CD4-positive, alpha-beta memory T cell (primary cell): ENCODE measurements at places on chromosomes 7 and 10.

DNA sequence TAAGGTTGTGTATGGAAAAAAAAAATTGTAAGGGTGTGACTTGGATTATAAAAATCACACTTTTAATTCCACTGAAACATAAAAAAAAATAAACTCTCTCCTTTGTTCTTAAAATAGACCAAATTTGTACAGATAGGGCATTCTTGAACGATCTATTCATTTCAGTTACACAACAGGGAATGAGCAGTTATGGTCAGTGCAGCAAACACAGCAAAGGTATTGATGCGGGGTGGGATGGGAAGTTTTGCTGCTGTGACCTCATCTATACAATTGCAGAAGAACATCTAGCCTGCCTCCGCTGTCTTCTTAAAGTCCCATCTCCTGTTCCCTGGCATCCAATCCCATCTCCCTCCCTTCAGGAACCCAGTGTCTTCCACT, 580.2 kb downstream of the SUGCT start:
- no peak for DNase-seq

DNA sequence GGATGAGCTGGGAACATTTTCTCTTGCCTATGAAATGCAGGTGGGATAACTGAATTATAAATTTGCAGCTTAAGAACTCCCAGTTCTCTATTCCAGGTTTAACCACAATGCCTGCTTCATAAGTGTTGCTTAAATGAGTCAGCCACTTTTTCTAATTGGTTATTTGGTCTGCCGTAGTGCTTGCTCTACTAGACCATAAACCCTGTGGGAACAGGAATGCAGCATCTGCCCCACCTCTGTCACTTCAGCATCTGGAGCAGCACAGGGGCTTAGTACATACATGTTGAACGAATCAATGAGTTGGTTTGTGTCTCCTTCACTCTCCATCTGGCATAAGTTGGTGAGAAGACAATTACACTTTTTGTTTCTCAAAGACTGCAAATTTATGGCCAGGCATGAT, 95.2 kb upstream of the PTER start:
- DNase-seq = no peak

DNA sequence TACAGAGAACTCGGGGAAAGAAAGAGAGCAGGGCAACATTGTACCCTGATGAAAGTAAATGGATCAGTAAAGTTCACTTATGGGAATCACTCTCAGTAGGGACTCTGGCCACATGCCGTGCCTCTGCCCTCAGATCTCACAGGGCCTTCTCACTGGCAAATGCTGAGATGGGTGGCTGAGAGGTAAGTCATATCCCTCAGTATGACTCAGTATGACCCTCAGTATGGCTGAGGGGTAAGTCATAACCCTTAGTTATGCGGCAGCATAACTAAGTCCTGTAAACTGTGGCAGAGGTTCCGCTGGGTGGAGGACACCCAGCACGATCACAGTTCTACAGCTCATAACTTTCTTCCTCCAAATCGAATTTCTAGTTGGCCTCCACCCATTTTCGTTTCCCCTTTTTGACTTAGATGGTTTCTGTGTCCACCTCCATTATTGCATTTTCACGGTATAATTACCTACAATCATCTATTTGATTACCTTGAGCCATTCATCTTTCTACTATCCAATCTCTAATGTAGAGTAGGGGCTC, 26.5 kb upstream of the WNT16 start:
- DNase-seq = no peak

DNA sequence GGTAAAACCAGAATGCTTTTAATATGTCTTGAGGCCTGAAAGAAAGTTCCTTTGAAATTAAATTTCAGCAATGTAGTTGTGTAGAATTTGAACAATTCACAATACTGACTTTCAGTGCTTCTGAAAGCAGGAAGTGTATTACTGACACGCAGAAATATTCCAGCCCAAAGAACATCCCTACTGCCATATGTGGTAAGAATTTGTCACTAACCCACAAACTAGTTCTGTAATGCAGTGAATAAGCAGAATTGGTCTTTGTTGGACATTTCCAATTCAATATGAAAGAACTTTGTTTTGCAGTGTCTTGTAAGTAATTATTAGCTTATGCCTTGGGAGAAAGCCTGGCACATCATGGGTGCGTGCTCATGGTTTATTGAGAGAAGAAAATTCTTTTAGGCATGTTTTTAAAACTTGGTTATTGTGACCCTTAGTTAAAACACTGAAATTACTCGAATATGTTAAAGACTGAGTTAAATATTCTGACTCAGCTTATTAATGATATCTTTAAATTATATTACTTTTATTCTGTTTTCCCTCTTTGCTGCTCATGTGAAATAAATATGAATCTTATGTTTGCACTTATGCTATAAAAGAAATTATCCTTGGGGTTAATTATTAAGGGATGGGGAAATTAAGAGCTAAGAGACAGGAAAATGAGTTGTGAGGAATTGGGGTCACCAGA, 33.4 kb downstream of the PTPN12 start:
- no peak for DNase-seq

- DNase-seq = no peak
Observed at GRCh38 chr10:84846658-84847316, 518.4 kb downstream of the CCSER2 start.

DNA sequence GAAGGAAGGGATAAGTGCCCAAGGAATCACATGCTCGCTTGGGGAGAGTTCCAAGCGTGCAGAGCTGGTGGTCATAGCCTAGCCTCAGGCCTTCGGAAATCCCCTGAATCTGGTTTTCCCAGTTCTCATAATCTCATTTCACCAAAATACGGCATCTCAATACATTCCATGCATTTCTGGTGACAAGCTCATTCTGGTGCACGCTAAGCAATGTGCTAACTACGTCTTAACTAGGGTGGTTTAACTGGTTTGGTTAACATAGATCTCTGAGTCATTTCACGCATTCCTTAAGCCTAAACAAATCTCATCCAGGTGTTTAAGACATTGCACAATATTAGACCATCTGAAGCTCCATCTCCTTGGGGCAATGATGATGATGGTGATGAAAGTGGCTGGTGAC, 72.9 kb upstream of the STEAP1B start:
- no peak for DNase-seq

DNA sequence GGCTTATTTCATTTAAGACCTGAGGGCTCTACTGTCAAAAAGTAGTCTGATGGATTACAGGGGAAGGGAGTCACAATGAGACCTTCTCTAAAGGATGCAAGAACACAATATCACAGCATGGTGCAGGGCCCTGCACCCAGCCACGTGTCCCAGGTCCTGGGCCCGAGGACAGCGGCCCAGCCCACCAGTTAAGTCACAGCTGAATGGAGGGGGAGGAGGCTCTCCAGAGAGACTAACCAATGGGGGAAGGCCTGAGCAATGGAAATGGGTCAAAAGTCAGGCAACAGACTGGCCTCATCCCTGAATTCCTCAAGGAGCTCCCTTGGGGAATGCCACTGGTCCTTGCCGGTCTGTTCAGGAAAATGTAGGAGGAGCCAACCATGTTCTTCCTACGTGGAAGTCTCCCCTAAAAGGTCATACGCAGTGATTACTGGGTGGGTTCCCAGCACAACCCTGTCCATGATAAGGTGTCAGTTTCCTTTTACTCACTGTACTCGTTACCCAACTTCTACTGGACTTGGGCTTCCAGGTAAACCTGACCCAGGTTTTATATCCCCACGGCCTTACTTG, 28.3 kb downstream of the CCDC3 start:
- no peak for DNase-seq

DNA sequence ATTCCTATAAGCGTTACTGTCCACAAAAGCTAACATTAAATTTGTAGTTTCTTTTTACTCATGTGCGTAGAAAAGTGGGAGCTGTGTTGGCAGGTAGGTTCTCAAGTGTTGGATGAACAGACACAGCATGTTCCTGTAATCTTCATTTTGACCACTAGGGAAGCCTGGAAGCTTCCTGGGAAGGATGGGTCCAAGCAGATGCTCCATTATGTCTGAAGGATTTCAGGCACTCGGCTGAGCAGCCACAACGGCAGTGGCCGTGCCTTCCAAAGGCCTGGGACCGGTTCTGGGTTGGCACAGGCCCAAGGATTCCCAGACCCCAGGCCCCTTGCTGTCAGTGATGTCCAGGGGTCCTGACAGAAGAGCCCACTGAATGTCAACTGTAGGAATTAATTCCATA, 386.3 kb downstream of the TNS3 start:
- DNase-seq = no peak

GRCh38 chr7:114415064-114415989, 712 bp downstream of the FOXP2 start:
- no peak for DNase-seq

- DNase-seq = no peak
Observed at GRCh38 chr7:4951903-4952636, 6.9 kb downstream of the MMD2 start.

DNA sequence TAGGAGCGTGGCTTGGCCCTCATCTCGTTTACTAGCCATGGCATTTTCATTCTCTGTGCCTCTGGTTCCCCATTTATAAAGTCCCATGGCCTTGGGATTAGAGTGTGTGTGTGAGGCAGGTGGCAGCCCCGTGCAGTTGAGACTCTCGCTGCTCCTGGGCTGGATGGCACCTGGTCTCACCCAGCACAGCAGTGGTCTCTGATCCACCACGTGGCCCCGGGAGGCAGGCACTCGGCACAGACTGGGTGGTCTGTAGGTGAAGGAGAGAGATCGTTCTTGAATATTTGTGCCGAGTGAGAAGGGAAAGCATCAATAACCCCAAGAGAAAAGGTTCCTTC, 50.4 kb downstream of the CALML3 start:
- no peak for DNase-seq

- DNase-seq = no peak
Observed at GRCh38 chr7:120843109-120843508, 14.8 kb downstream of the TSPAN12 start.

DNA sequence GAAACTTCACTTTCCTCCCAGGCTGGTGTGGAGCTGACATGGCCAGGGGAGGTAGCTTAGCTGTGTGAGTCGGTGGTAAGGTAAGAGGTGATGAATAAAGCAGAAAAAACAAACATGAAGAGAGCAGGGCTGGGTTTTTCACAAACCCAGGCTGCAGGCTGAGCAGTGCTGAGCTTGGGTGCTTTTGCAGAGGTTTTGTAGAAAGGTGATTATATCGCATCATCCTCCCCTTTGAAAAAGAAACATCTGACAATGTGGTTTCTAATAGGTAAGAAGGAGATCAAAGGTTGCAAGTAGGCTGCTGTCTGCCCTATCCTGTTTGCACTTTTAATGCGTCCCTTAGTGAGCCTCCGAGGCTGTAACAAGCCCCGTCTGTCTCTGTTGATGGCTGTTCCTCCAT, 69.6 kb upstream of the GRM8 start:
- peak; percentile 67 for DNase-seq

DNA sequence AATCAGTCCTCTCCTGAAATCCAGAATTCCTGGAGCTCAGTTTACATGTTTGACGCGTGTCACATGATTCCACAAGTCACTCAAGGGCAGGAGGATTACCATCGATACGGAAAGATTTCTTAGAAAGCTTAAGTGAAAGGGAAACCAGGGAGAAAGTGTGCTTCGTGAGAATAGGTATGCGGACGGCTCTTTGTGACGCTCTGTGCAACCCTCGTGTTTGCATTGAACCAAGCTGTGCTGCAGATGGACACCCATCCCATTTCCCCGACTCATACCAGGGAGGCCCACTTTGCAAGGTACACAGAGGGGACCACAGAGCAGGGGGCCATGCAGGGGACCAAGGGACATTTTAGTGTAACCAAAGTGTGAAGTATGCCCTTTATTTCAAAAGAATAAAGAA, 43.2 kb downstream of the IKZF1 start:
- peak; percentile 73 for DNase-seq
